CD8-positive, alpha-beta T cell (primary cell): ENCODE measurements at places on chromosomes 2 and 18.

- DNase-seq: peak; percentile 15
Observed at GRCh38 chr18:78821396-78821795, 158.2 kb upstream of the SALL3 start.

GRCh38 chr18:46868169-46868921 lies 49.0 kb downstream of the PIAS2 start:
- no peak for DNase-seq

- DNase-seq: no peak
Observed at GRCh38 chr2:113132414-113133021, 5.1 kb downstream of the IL1RN start.

DNA sequence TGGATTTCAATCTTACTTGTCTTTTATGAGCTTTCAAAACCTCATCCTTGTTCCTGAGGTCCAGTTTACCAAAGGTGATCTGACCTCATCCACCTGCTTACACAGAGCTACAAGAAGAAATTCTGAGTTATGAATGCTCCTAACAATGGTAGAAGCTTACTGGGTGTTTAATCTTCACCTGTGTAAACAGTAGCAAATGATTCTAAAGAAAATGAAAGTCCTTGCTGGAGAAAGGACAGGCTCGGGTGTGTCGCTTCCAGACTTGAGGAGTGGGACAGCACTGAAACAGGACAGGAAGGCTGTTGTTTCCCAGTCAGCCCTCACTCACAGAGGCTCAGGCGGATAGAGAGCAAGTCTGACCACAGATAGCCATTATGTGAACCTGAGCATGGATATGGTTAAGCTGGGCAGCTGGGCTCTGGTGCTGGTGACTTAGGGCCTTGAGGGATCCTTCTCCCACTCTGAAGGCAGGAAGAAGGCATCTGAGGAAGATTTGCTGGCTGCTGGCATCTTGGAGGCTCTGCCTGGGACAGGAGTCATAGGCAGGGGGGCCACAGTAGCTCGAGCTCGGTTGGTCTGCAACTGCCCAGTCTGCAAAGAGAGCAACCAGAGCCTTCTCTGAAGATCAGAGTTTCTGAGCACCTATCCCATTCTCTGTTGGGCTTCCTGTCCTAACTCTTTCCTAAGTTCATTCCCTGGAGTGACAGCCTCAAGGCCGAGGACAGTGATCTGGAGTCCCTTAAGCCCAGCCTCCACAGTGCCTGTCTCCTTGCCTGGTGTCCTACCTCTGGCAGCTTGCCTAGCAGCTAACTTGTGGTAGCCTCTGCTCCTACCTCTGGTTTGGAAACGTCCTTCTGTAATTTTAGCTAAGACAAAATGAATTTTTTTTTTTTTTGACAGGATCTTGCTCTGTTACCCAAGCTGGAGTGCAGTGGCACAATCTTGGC lies 4.0 kb downstream of the DOK1 start:
- DNase-seq: no peak

GRCh38 chr2:218249691-218250090 lies 11.1 kb upstream of the GPBAR1 start:
- DNase-seq: no peak

DNA sequence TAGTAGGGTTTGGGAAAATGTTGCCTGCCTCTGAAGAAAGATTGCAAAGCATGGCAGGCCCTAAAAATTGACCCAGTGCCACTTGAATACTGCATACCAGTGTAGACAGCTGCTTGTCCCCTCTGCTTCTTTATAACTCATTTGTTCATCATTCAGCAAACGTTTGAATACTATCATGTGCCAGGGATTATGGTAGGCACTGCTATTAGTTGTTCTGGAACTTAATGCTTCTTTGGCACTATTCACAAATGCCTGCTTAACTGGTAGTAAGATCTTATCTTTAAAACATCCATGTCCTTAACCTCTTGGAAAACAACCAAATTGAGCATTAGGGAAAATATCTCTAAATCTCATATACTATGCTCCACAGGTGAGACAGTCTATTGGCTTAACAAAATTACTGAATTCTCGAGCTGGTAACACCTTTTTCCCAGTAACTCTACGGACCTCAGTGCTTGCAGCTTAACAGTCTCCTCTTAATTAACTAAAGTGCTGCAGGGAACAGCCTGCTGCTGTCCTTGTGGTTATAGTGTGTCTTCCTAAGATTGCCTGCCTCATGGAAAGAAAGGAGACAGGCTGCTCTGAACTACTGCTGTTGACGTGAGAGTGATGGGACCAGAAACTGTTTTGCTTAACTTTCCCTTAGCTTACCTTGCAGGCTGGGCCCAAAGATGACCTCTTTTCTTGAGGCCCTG lies 93.2 kb downstream of the MIB1 start:
- no peak for DNase-seq
